ENCODE measurements at places on chromosomes 3 and 15.

DNA sequence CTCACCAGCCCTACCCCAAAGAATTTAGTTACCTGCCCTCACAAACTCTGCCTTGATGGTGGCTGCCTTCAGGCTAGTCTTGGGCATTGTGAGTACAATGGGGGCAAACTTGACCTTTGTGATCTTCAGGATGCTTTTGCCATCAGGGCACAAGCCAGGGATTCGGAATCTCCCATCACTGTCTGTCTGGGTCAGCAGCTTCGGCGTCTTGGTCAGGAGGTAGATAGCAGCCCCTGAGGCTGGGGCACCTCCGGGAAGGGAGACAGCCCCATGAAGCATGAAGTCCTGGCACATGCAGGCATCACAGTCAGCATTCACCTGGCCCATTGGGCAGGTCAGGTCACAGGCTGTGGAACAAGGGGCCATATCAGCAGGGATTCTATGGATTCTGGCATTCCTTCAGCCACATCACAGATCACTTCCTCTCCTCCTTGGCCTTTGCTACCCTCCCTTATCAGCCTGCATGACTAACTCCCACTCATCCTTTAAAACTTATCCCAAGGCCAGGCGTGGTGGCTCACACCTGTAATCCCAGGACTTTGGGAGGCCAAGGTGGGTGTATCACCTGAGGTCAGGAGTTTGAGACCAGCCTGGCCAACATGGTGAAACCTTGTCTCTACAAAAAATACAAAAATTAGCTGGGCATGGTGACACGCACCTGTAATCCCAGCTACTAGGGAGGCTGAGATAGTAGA lies 6.9 kb downstream of the CILP start:
- no peak for DNase-seq

DNA sequence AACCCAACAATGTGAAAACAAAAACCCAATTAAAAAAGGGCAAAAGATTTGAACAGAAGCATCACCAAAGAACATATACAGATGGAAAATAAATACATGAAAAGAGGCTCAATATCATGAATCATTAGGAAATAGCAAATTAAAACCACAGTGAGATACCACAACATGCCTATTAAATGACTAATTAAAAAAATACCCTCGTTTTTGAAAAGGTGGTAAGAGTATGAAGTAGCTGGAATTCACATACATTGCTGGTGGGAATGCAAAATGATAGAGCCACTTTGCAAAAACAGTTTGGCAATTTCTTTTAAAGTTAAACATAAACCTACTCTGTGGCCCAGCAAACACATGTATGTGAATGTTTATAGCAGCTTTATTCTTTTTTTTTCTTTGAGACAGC lies 75.8 kb downstream of the B3GNT5 start:
- no peak for DNase-seq

GRCh38 chr15:60708684-60709083 lies 229.7 kb upstream of the ICE2 start:
- no peak for DNase-seq

DNA sequence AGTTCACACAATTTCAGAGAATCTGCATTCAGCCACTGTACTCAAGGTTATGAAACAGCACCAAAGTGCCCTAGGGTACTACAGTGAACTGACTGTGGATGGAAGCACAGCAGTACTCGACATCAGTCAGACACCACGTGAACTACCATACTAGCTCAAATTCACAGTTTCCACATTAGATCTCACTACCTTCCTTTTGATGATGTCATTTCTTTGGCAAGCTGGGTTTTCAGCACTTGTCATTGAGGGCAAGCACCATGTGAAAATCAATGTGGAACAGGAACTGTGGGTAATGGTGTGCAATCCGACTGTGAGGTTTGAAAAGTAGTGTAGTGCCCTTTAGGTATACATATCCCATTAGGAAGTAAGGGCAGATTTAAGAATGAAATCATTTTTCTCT lies 110.5 kb upstream of the BFSP2 start:
- no peak for DNase-seq

GRCh38 chr15:99074446-99074845 lies 30.4 kb upstream of the SYNM start:
- no peak for DNase-seq

DNA sequence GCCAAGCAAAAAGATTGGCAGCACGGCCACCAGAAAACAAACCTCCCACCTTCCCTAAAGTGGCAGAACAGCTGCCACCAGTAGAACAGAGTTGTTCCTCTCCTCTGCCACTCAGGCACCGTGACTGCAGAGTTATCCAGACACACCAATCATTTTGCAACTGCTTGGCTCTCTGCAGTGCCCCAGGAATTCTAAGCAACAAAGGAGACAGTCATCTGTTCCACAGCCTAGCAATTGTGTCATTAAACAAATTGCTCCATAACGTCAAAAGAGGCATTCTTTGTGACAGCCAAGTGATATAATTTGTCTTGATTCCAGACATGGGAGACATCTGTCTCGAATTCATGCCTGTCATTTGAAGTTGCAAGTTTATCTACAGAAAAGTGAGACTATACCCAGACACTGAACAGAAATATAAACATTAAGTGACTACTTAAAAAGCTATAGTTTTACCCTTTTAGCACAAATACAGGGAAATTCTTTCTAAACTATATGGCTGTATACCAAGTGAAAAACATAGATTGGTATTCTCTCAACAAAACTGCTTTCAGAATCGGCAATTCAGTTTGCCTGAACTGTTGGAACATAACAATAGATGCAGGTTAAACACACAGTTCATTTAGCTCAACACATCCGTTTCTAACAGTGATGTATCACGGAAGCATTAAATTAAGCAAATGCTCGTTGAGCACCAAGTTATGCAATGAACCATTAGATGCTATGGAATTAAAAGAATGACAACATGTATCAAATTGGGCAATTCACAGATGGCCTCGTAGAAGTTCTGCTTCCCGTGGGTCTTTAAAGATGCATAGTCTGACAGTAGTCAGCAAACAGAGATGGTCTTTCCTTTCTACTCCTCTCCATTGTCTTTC lies 281.3 kb downstream of the FGF12 start:
- no peak for DNase-seq

GRCh38 chr15:66789029-66790025 lies 87.3 kb downstream of the SMAD6 start:
- no peak for DNase-seq

All from activated T-helper 1 cell treated with Interleukin-2 at 50 U/mL for 16 hours (primary cell).